RPMI7951 (cell line): ENCODE measurements at places on chromosomes 16 and 17.

GRCh38 chr16:2276368-2277195 is 8.7 kb upstream of the RNPS1 start:
- DNase-seq = no peak

- no peak for DNase-seq
Observed at GRCh38 chr17:77466140-77466539, 325.4 kb downstream of the SEC14L1 start.

- no peak for DNase-seq
Observed at GRCh38 chr16:85146532-85146797, 34.2 kb upstream of the CIBAR2 start.

GRCh38 chr16:66298571-66299120 is 67.8 kb upstream of the CDH5 start:
- no peak for DNase-seq

DNA sequence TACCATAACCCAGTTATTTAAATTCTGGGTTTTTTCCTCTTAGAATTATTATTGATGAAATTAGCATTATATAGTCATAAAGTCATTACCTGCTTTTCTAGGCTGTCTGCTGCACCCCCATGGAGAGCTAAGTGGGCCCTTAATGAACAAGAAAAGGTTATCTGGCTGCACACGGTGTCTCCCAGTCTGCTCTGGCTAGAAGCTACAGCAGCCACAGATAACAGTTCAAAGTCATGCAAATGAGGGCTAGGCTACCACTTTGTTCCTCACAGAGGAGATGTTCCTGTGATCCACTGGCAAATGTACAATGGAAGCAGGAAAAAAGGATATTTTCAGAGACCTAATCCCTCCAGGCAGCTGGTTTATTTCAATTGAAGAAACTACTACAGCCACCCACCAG is 112.1 kb downstream of the SNX11 start:
- no peak for DNase-seq

- no peak for DNase-seq
Observed at GRCh38 chr17:42305543-42306384, 17.5 kb downstream of the STAT5A start.

DNA sequence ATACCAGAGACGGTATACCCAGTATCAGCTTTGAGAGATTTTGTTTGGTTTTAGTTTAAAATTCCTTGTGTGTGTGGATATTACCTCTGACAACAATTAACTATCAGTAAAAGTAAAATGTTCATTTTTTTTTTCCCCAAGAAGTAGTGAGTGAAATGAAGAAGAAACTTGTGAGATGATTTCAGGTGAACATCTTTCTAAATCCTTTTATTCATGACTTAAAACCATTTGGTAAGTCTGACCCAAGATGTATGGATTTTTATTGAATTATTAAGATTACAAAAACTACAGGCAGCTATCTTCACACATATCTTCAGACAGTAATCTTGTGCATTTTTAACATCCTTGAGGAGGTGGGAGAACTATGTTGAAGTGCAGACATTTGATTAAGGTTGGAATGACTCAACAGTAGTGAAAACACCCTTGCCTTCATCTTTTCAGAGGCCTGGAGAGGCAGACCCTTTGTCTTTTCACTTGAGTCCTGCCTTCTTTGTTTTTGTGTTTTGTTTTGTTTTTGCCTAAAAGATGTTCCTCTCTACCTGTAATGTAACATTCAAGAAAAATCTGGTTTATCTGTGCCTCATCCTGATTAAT is 240.3 kb upstream of the TBX2 start:
- peak; percentile 32 for DNase-seq

GRCh38 chr16:64453646-64454045 is 668.2 kb downstream of the CDH11 start:
- DNase-seq = peak; percentile 57

DNA sequence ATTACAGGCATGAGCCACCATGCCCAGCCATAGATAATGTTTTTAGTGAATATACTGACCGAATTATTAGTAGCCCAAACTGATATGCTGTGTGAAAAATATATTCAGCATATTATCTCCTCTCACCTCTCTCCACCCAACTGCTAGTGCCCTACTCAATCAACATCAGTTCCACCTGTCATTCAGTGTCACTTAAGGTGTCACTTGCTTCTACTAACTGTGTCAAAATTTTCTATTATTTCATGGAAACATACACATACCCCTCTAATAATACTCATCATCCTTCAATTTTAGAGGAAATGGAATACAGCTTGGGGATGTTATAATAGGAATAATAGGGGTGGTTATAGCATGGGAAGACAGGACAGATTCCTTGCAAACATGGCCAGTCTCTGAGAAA is 12.6 kb downstream of the EFCAB3 start:
- no peak for DNase-seq

- no peak for DNase-seq
Observed at GRCh38 chr17:17129466-17129865, 76.7 kb downstream of the PLD6 start.

DNA sequence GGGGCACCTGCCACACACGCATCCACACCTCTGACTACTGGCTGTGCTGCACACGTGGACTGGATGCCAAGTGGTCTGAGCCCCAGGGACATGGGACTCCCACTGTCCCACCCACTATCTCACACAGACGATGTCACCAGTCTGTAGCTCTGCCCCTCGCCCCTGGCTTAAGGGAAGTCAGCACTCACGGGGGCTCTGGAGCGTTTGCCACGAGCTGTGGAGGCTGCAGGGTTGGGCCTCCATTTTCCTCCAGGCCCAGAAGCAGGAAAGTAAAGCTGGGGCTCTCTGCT is 22.1 kb downstream of the FOXF1 start:
- no peak for DNase-seq

GRCh38 chr17:17106756-17107155 is 64.5 kb downstream of the MPRIP start:
- no peak for DNase-seq

DNA sequence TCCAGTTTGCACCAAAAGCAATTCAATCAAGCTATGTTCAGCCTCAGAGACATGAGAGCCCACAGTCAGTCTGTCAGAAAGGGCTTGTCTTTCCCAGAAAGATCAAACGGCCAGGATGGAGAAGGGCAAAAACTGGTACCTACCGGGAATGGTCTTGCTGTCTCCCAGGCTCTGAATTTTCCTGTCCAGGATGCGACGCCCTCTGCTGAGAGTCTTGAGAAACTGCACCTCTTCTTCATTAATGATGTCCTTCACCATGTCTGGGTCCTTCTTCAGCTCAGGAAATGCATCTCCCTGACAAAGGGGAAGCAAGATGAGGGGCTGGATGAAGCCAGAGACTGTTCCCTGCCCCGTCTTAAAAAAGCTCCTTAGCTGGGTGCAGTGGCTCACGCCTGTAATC is 15.8 kb upstream of the EXOSC6 start:
- DNase-seq = peak; percentile 38

GRCh38 chr16:54000361-54000760 is 286.2 kb downstream of the IRX3 start:
- no peak for DNase-seq
